ENCODE measurements at places on chromosomes 6 and 20.

DNA sequence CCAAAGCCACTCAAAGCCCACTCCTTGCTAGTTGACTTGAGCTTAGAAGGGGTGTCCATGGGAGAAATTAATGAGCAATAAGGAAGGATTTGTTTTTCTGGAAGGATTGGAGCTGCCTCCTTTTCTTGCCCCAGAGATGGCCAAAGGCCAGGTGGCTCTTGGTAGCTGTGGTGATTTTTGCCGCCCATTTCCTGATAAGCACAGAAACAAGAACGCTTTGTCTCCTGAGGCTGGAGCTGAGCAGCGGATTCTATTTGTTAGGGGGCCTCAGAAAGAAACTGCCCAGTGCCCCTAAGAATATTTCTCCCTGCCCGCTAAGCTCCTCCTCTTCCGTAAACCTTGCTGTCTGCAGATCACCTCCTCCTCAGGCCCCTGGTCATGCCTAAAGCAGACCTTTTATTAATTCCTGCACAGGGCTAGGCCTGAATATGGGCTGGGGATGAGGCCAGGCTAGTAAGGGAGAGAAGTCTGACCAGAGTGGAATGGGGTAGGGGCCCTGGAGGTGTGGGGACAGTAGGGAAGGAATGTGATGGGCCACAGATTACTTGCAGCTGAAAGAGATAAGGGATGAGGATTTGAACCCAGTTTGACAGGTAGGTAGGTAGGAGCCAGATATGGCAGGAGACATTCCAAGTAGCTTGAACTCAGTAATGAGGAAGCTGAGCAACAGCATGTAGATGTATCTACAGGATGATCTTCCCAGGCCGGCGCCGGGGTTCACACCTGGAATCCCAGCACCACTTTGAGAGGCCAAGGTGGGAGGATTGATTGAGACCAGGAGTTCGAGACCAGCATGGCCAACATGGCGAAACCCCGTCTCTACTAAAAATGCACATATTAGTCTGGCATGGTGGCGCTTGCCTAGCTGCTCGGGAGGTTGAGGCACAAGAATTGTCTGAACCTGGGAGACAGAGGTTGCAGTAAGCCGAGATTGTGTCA, 71.2 kb upstream of the NAA20 start:
- no peak for DNase-seq

DNA sequence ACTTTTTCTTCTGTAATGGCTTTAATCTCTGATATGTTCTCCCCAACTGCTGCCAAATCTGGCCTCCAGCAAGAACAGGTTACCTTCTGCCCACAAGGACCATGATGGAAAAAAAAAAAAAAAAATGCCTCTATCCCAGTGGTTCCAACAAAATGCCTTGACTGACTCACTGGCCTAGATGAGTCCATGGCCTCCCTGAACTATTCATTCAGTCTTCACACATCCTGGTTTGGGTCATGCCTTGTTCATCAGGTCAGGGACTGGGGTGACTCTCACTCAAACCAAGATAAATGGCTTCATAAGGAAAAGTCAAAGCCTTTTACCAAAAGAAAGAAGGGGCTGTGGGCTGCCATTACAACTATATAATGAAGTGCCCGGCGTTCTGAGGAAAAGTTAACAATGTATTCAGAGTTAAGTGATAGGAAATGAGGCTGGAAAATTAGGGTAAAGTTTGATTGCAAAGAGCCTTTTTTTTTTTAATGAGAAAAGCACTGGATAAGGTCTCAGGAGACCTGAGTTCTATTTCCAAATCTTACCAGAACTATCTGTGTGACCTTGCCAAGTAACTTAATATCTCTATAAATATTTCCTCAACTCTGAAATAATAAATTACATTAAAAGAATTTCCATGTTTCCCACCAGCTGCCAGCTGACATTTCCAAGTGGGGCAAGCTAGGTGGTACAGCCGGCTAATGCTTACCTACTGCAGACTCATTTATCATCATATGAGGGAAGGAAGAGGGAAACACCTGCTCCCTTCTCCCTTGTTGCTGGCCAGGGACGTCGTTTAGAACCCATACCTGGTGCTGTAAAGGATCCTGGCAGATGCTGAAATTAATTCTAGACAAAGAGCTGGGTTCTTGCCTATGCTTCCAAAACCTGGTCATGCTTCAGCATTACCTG, 380.0 kb upstream of the MARCKS start:
- no peak for DNase-seq

GRCh38 chr6:2185466-2185865, 59.9 kb downstream of the GMDS start:
- no peak for DNase-seq

DNA sequence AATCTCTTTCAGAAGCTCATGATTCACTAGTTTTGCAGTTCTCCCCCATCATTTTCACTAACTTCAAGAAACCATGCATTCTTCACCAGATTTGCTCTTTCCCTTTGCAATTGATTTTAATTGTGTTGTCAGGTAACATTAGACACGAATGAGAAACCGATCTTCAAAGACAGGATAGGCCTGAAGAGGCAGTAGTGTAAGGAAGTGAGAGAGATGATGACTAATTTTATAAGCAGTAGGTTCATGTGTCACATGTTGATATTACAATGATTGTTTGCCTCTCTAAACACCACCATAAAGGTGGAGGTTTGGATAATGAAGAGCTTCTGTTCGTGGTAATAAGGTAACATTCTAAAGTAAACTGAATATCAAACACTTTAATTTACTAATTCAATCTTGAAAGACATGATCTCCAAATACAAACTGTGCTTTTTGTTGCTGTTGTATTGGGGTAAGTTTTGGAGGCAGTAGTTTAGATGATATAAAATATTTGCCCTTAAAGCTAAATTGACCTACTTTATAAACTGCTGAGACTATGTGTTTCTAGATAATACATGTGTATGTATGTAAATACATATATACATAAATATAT, 207.2 kb downstream of the PHACTR1 start:
- no peak for DNase-seq

DNA sequence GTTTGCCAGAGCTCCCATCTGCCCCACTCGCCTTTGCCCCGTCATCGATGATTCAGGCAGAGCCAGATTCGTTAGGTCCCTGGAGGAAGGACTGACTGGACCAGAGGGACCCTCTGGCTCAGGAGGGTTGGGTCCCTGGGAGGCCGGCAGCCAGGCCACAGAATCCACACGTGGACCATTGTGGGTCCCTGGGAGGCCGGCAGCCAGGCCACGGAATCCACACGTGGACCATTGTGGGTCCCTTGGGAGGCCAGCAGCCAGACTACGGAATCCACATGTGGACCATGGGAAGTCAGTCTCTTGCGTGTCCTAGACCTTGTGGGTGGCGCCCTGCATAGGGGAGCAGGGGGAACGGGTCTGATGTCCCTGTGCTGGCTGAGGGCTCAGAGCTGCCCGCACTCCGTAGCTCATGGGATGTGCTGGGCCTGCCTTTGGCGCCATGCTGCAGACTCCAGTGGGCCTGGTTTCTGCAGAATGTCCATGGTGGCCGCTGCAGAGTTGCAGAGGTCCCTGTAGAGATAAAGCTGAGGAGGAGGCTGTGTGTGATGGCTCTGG, 23.5 kb downstream of the UCKL1 start:
- DNase-seq: no peak
